NCI-H524 (cell line): ENCODE measurements at places on chromosomes 16 and 17.

- no peak for DNase-seq
Measured at GRCh38 chr16:85524630-85525419, 88.3 kb upstream of the GSE1 start.

- no peak for DNase-seq
Measured at GRCh38 chr17:42913522-42913921, 12.9 kb downstream of the G6PC1 start.

DNA sequence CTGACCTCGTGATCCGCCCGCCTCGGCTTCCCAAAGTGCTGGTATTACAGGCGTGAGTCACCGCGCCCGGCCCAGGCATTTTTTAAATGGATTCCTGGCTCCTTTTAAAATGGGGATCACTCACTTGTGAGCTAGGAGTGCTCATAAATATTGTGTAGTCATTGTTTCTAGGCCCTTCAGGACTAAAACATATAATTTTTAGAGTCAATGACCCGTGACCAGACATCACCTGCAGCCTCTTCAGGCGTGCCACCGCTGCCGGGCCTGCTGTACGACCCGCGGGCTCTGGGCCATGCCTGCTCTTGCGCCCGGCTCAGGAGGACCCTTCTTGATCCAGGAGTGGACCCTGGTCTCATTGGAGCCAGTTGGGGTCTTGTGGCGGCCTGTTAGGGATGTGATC is 30.8 kb downstream of the EFCAB5 start:
- no peak for DNase-seq

DNA sequence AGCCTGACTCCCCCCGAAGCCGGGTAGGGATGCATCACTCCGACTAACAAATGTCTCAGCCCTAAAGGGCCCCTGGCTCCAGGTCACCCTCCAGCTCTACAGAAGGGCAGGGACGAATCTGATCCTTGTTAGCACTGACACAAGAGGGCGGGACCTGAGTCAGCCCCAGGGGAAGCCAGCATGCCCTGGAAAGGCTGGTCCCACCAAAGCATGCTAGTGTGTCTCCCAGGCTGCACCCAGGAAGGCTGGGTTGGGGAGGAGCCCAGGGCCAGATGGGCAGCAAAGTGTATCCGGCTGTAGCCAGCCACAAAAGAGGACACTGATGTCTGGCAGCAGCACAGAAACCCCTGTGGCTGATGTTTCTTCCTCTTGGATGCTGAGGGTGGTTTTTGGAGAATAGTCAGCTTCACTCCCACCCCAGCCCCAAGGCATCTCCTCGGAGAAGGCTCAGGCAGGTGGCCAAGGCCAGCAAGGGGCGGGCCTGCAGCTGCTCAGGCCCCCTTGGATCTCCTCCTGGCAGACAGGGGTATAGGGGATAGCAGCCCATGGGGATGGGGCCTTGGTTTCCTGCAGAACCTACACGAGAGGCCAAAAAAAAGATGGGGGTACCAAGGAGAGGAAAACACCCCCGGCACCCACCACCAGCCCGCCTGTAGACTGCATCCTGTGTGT is 11.0 kb downstream of the NATD1 start:
- no peak for DNase-seq

- no peak for DNase-seq
Measured at GRCh38 chr16:48628359-48628985, 18.5 kb upstream of the N4BP1 start.

DNA sequence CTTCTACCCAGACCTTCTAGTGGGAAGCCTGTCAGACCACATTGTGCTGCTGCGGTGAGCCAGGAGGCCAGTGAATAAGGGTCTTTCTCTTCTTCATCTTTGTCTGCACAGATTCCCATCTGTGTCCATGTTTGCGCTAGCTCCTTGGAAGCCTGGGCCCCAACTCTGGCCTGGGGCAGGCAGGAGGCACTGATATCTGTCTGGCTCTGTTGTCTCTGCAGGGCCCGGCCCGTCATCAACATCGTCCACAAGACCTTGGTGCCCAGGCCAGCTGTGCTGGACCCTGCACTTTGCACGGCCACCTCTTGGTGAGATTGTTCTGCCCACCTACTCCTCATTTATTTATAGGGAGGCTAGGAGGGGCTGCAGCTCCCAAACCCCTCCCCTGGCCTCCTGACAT is 18.3 kb downstream of the ITGA3 start:
- no peak for DNase-seq

DNA sequence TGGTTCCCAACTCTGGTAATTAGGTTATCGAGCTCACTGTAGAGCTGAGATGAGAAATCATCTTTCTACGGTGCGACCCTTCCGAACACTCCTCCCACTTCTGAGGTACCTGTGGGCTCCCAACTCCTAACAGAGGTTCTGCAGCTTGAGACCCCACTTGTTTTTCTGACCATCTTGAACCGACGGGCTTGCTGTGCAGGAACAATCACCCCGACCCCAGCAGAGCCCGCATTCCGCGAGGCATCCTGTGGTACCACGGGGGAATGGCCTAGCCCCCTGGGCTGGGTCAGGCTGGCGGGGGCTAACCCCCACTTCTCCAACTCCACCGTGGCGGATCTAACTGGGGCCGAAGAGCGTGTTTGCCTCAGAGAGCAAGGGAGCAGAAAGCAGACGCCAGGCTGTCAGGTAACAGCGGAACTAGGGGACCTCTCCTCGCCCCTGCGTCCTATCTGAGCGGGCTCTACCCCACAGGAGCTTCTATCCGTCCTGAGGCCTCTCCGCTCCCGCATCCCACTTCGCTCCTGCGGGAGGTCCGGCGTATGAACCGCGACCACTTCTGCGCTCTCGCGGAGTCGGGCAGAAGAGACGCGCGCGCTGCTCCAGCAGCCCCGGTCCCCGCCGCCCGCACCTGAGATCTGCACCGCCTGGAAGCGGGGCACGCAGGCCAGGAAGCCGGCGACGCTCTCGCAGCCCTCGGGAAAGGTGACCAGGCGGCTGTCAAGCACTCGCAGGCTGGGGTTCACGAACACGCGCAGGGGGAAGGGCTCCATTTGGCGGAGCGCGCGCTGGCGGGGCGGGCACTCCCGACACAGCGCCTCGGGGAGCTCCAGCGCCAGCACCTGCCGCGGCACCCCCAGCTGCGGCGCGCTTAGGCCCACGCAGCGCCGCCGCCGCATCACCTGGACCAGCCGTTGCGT is 761 bp downstream of the PDF start:
- DNase-seq, result no peak

- peak; percentile 98 for DNase-seq
Measured at GRCh38 chr17:78224231-78225087, 7.0 kb upstream of the TMEM235 start.
